ENCODE measurements at places on chromosomes 16 and 17. TPM values are rescaled to one million over a fixed set of nuclear protein-coding genes. Genes with fewer than 3 reads are reported as not detected.

- no peak for DNase-seq
Measured at GRCh38 chr17:6241996-6242395, 171.8 kb downstream of the WSCD1 start.

Gene WNT3
- total RNA-seq: 1.1 TPM

Gene ATP6V0D1
- 71.3 TPM for total RNA-seq

- no peak for DNase-seq
Measured at GRCh38 chr17:72719578-72720493, 372.7 kb downstream of the SLC39A11 start.

Gene GRIN2C
- 38.8 TPM for total RNA-seq

Measured in left cardiac atrium (tissue), 4 donors.